AG09319 (cell line): ENCODE measurements at places on chromosomes 5 and 9.

- DNase-seq, result no peak
These were observed 50.8 kb upstream of the TEX48 start for GRCh38 chr9:114732823-114733222.

GRCh38 chr5:156505101-156505500 lies 178.1 kb downstream of the SGCD start:
- no peak for DNase-seq

- no peak for DNase-seq
These were observed 342.2 kb downstream of the TRIM32 start for GRCh38 chr9:117029341-117029740.

DNA sequence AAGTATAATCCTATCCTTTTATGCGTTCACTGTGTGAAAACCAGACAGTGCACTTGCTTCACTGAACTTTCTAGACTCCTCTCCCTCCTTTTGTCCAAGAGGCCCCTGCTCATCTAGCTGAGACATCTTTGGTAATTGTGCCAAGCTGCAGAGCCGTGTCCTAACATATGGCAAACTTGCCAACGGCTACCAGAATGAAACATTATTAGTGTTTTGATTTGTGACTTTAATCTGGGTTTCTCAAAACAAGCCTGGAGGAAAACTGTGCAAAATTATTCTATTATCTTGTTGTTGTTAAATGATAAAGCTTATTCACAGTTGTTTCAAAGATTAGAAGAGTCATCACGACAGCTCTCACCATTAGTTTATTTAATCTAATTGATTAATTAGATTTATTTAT lies 79.0 kb upstream of the RETREG1 start:
- DNase-seq, result no peak

DNA sequence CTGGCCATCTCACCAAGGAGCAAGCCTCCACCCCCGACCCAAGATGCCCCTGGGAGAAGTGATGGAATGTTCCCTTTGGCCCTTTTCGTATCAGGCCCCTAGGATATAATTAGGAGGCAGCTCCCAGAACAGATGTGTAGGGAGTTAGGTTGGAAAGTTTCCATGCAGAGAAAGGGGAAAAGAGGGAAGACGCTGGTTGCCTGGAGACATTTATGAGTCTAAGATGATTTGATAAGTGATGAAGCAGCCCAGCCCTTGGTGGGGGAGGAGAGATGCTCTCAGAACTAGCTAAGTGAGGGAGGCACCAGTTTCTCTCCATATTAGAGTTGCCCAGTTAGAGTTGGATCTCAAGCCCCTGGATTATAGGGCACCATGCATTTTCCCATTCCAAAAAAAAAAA lies 137.5 kb downstream of the GNA14 start:
- no peak for DNase-seq

DNA sequence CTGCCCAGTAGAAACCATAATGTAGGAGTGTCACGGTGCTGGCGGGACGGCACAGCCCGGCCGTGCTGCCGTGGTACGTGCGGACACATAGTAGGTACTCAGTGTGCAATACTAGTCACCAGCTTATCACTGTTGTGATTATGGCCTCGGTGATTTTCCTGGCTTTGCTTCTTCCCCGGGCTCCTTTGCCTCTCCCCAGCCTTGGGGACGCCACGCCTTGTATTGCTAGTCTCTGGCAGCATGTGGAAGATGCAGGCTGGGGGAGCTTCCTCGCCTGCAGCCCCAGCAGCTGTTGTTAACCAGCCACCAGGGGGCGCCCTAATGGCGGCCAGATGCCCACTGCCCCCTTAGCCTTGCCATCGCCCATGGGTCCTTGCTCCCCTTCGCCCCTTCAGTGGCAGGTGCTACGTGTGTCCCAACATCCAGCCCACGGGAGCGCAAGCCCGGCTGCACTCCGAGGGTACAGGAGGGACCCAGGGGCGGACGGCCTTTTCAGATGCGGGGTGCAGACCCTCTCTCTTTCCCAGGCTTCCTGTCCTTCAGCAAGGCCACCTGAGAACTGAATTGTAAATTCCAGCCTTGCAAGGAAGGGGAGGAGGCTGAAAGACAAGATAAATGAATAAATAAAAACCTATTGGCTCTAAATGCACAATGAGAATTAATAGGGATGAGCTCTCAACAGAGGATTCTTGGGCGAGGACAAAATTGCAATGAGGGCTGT lies 8.0 kb downstream of the NTNG2 start:
- no peak for DNase-seq

- DNase-seq, result no peak
These were observed 1.0 kb downstream of the GABRB2 start for GRCh38 chr5:161545344-161546094.

DNA sequence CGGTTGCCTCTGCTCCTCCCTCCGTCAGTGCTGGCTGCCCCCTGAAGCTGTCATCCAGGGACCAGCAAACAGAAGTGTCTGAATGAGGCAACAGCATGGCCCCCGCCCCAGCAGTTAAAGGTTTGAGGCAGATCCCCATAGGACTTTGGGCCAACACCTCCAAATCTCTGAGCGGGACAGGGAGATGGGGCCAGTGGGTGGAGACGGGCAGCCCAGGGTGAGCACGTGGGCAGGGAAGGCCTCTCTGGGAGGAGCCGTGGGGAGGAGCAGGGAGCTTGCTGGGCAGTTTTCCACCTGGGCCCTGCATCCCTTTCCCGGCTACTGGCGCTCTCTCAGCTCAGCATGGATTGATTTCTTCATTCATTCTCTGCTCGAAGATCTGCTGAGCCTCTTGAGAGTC lies 39.1 kb upstream of the NOTCH1 start:
- no peak for DNase-seq

- no peak for DNase-seq
These were observed 125.5 kb upstream of the RAI14 start for GRCh38 chr5:34530637-34531036.

- DNase-seq, result no peak
These were observed 20.8 kb downstream of the SV2C start for GRCh38 chr5:76104027-76104426.

DNA sequence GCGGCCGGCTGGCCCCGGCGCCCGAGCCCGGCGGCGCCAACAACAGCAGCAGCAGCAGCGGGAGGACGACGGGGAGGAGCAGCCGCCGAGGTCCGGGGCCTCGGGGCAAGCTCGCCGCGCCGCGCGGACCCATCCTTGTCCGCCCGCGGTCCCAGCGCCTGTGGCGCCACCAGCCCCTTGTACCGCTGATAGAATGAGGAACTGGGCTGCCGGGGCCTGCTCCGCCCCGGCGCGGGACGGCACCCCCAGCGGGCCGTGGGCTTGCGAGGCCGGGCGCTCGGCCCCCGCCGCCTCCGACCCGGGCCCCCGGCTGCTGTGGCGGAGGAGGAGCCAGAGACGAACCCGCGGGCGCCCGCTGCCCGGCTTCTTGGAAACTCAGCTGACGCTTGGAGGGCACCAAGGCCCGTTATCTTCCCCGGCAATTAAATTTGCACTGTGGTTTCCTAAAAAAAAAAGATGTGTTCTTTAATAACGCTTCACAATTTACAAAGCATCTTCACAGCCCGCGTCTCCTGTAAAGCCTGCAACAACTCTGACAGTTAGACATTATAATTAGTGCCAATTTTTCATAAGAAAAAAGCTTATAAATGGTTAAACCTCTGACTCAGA lies at the start of gene ARSB:
Gene ARSB (minus strand): TSS at position 195 of the 609 bp plus-strand sequence. CDS start 62 bp downstream, at position 133.
- no peak for DNase-seq
